ENCODE measurements at places on chromosomes 7 and 10.

GRCh38 chr10:99681553-99681952 is 22.2 kb downstream of the ENTPD7 start:
- DNase-seq = no peak

DNA sequence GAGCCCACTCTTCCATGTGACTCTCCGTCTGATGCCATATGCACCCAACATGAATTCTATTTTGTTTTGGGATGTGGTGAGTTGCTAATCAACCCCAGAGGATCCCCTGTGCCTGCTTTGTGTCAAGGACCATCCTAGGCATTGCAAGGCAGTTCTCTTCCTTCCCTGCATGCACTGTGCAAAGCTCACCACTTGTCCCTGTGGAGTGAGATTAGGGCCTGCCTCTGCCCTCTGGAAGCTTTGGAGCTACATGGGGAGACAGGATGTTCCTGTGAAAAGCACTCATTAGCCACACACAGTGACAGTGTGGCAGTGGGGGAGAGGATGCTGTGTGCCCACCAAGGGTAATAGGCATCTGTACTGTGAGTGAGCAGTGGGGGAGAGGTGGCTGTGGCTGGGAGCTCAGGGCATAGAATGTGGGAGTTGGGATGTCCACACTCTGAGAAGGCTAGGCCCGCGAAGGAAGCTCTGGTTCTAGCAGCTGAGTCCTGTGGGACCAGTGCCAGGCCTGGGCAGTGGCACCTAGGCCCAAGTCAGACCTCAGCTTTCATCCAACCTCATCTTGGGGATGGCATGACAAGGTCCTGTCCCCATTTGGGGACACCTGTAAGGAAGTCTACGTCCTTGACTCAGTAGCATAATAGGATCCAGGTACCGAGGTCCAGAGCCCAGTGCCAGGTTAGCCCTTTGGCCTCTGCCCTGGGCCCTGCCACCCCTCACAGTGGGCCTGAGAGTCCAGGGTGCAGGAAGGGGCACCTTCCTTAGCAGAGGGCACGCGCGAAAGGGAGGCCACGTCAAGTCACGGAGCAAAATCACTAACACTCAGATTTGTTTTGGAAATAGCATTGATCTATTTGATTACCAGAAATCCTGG is 6.6 kb downstream of the ADRA2A start:
- no peak for DNase-seq

DNA sequence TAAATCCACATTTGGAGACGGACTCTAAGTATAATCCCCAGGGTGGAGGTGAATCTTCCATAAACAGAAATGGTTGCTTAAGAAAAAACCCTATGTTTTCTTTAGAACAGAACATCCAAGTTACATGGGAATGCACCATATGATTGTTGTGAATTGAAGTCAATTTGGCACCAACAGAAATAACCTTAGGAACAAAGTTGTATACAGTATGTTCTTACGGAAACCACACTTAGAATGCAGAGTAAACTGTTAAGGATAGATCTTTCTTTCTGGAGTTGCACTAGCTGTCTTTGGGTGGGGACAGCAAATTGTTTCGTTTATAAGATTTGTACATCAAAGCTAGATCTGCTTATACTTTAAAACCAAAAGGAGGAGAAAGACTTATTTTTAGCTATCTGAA is 316.4 kb downstream of the PTEN start:
- DNase-seq = peak; percentile 28

DNA sequence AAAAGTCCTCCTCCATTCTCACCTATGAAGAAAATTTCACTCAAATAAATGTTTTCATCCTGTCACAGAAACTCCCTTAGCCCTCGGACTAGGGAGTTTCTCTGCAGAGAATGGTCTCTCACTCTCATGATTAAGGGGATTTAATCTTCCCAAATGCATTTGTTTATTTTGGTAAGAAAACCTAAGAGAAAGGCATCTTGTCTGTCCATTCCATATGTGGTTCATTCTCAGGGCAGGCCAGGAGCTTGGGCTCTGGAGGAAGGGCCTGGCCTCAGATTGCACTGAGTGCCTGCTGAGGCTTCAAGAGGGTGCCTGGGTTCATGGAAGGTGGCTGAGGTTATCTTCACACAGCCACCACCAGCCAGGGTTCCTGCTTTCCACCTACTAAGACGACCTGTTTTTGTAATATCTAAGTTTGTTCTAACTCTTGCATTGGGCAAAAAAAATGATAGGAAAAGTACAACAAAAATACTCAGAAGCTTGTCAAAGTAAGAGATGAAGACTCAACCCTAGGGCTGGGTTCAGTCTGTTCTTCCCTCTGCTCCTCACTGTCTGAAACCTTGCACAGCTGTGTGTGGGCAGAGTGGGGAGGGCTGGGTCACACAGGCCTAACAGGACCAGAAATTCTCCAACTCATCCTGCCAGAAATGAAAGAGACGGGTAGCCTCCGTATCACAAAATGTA is 186.7 kb downstream of the CXCL12 start:
- no peak for DNase-seq

DNA sequence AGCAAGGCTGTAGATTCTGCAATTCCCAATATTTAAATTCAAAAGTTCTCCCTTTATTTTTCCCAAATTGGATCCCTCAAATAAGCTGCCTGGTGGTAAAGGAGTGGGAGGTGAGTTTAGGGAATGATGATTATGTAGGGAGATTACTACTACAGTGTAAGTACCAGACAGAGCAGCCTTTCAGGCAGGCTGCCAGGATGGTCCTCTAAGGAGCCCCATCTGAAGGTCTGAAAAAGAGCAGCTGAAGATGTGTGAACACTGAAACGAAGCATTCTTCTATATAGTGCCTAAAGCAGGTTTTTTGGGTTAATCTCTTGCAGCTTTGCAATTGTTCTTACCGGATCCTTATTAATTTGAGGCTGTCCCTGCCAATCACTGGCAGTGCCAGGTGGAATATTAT is 84.7 kb downstream of the CREB5 start:
- DNase-seq = no peak

GRCh38 chr10:123249894-123250293 is 95.7 kb downstream of the BUB3 start:
- DNase-seq = no peak

DNA sequence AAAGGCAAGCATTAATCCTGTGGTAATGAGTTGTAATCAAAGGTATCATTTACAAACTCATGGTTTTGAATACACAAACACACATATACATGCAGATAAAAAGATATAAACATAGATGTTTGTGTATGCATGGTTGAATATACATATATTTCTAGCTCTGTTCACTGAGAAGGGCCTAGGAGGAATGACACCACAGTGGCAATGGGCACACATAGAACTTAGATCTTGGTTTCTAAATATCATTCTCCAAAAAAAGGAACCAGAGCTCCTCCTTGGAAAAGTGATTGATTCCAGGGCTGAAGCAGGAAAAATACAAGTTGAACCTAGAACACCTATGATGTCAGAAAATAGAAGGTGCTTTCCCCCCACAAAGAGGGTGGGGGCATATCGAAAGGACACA is 6.9 kb downstream of the CUL2 start:
- no peak for DNase-seq

GRCh38 chr7:149245744-149246143 is 6.3 kb downstream of the ZNF212 start:
- no peak for DNase-seq

- DNase-seq = no peak
Observed at GRCh38 chr7:2728316-2729030, 40.5 kb downstream of the AMZ1 start.

DNA sequence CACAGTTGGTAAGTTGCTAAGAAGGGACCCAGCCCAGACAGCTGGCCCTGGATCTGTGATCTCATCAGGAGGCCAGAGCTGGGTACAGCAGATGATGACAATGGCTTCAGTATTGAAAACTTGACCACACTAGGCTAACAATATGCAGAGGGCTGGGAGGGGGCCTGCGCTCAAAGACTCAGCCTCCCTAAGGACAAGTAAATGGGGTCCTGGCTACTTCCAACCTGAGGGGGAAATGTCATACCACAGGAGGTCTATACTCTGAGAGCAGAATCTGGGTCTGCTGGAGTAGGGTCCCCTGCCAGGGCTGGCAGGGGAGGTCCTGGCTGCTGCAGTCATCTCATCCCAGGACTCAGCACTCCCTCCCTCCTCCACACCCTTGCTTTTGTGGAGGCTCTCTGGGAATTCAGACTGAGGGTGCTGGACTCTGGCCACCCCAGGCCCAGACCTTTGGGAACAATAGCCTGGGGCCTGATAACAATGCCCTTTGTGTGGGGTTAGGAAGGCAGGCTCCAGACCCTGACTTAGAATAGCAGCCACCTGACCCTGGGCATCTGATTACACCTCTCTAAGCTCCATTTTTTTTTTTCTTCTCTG is 1.4 kb downstream of the FXYD4 start:
- no peak for DNase-seq

DNA sequence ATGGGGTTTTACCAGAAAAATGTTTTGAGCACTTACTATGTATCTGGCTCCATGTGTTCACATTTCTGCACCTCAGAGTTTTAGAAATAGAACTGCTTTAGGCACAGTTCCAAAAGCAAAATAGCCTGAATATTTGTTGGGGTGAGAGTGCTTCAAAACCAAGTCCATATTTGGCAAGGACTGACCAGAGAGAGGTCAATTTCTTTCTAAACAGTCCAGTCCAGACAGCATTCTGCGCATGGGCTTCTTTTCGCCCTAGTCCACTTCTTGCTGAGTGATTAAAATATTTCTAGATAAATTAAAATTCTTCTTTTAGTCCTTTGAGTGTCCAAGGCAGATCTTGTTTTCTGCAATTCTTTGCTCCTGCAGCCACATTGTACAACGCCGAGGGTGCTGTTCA is 427.0 kb downstream of the PHTF2 start:
- no peak for DNase-seq

GRCh38 chr10:62811159-62811875 is 4.8 kb downstream of the EGR2 start:
- DNase-seq = no peak

- DNase-seq = no peak
Observed at GRCh38 chr10:86401588-86402282, 35.1 kb upstream of the GRID1 start.

GRCh38 chr10:88039496-88040200 is 176.2 kb downstream of the PTEN start:
- no peak for DNase-seq

DNA sequence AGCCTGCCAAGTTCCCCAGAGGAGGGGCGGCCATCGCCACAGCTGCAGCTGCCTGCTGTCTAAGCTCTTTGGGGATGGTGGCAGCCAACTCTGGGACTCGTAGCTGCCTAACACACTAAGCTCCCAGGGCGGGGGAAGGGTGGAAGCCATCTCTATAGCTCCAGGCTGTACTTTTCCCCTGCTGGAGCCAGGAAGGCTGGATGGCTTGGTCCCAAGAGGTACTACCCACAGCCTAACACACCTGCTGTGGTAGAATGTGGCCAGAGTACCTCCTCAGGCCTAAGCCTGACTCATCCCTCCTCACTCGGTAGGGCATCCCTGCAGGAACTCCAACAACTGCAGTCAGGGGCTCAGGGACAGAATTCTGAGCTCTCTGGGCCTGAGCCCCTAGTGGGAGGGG is 151.7 kb upstream of the TAC1 start:
- DNase-seq = no peak

DNA sequence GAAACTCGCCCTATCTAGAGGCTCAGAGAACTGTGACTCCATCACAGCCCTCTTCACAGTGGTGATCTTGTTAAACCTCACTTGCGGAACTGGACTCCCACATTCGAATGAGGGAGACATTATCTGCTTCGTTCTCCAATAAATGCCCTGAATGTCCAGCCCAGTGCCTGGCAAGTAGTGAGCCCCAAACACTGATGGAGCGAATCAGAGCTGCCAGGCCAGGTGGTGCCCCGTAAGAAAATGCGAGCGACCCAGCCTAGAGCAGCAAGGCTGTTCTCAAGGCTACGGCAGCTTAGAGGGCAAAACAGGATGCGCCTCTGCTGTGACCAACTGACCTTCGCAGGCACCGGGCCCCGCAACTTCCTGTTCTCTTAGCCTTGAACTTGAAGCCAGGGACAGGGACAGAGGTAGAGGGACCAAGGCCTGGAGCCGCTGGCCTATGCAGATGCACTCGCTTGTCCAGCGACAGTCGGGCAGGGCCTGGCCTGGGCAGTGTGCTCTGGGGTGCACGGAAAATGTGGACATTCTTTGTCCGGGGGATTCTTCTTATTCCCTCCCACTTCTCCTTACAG is 217.6 kb downstream of the TCERG1L start:
- no peak for DNase-seq

- DNase-seq = no peak
Observed at GRCh38 chr7:42189535-42189934, 47.5 kb downstream of the GLI3 start.

- DNase-seq = no peak
Observed at GRCh38 chr10:14552015-14552414, 221.3 kb upstream of the FRMD4A start.

GRCh38 chr7:103795107-103795506 is 194.4 kb downstream of the RELN start:
- DNase-seq = no peak

Measured in smooth muscle cell of the brain vasculature (primary cell).